Urinary bladder (tissue), 4 donors: ENCODE measurements at places on chromosomes 7 and 10. TPM values are rescaled to one million over a fixed set of nuclear protein-coding genes. Genes with fewer than 3 reads are reported as not detected.

DNA sequence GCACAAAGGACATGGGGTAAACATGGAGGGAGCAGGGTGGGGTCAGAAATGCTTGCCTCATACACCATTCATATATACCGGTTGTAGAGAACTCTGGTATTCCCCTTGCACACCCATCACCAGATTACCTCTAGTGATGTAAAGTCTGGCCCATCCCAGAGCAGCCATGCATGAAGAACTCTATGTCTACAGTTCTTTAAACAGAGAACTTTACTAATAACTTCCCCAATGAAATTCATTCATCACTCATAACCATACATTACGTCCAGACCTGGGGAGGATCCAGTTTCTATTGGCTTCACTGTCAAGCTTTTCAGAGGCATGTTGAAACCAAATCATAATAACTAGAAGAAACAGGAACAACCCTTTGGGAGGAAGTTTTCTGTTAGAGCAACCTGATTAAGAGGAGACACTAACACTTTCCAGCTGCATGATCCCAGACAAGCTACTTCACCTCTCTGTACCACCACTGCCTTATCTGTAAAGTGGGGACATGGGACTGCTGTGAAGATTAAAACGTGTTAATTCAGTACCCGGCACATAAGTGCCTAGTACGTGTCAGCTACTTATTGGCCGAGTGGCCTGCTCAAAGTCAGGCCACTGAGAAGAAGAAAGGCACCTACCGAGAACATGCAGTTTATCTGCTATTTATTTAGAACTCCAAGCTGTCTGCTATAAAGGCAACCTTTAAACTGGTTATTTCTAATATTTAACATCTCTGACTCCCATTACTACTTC, 59.7 kb downstream of the IGF2BP3 start:
- no peak for DNase-seq

DNA sequence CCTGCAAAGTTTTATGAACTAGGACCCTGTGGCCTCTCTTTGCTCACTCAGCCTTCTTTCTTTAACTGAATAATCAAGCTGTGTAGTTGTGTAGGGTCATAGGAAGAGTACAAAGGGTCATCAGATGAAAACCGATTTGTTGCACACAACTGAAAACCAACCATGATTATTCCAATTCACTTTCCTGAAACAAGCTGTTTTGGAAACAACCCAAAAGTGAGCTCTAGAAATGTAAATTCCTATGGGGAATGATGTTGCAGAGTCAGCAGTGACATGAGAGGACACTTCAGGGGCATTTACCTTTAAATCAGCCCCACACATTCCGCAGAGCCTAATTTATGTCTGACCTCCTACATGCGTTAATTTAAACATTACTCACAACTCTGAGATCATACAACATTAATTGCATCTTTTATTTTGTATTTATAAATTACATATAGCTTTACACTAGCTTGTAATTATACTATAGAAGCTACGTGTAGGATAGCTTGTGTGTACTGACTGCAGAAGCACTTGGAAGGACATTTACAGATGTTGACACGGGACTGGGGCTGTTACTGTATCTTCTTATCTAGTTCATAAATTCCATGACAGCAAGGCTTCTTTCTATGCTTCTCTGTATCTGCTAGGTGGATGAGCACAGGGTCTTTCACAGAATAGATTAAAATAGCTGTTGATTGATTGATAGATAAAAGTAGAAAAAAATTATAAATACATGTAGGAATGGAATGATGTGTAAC, 139.9 kb upstream of the AKR1E2 start:
- DNase-seq = no peak

GRCh38 chr10:62613424-62613823, 191.1 kb upstream of the ADO start:
- no peak for DNase-seq

DNA sequence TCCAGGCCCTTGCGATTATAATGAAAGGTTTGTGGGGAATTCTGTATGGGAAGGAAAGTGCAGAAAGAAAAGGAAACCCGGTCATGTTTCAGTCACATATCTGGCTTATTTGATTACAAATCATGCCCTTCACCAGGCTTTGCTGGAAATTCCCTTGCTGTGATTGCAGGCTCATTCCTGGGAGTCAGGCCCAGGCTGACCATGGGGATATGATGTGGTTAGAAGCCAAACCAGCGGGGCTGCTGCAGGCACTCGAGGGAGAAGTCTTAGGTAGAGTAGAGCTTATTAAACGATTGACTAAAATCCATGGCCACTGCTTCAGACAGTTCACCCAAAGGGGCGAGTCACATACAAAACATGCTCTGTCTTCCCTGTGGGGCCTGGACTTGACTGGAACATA, 16.2 kb downstream of the PKD1L1 start:
- no peak for DNase-seq

DNA sequence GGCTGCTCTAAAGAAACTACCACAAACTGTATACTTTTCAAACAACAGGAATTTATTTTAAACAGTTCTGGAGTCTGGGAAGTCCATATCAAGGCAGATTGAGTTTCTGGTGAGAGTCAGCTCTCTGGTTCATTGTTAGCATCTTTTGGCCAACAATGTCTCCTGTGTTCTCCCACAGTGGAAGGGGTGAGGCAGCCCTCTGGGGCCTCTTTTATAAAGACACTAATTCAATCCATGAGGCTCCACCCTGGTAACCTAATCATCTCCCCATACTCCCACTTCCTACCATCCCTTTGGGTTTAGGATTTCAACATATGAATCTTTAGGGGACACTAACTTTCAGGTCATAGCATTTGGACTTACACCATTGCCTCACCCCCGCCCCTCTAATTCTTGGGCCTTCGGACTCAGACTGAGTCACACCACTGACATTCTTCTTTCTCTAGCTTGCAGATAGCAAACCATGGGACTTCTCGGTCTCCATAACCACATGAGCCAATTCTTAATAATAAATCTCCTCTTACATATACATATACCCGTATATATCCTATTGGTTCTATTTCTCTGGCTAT, 64.3 kb upstream of the ANTXRL start:
- no peak for DNase-seq

CNTNAP2 gene
- total RNA-seq = 23.3 TPM

PRSS37 gene
- total RNA-seq = not detected

UCN3 gene
- not detected for total RNA-seq

DNA sequence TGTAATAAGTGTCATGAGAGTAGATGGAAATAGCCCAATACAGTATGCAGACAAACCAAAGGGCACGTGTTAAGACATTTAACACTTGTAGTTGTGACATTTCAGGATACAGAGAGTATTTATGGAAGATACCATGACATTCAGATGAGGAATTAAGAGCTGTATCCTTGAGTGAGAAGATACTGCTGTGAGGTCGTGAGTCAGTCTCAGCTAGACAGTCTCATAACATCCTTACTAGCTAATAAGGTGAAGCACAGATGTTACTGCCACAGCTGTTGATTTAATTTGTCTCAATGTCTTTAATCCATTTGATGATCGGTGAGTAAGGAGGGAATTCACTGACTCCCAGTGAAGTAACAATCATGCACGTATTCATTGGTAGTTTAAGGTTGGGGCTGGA, 288.0 kb upstream of the AKR1E2 start:
- DNase-seq = no peak

GRCh38 chr7:94405506-94405905, 10.8 kb downstream of the COL1A2 start:
- DNase-seq = no peak

SH2D4B gene
- 0.16 TPM for total RNA-seq

DNA sequence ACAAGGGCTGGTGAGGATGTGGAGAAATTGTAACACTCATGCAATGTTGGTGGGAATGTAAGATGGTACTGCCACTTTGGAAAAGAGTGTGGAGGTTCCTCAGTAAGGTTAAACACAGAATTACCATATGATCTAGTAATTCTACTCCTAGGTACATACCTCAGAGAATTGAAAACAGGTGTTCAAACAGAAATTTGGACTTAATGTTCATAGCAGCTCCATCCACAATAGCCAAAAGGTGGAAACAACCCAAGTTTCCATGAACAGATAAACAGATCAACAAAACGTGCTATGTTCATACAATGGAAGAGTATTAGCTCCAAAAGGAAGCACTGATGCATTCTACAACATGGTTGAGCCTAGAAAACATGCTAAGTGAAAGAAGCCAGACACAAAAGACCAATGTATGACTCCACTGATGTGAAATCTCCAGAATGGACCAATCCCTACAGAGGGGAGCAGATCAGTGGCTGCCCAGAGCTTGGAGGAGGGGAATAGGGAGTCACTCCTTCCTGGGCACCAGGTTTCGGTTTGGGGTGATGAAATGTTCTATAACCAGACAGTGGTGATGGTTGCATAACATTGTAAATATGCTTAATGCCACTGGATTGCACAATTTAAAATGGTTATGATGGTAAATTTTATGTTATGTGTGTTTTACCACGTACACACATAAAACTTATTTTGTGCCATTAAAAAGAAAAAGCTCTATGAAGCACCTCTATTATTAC, 5.7 kb upstream of the WDR86 start:
- no peak for DNase-seq

DNA sequence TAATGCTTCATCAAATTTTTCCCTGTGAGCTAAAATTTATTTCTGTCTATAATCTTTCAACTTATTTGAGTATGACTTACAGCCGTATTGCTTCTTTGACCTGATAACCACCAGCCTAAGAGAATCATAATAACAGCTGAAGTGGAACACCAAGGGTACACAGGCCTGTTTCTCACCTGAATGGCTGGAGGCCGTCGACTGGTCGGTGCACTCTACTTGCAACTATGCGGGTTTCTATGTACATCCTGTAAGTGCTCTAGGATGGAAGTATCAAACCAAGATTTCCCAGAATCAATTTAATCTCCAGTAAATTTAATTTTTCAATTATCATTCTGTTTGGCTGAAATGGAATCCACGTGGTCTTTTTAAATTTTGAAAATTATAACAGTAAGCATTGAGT, 504.8 kb upstream of the PHF14 start:
- DNase-seq = no peak

DNA sequence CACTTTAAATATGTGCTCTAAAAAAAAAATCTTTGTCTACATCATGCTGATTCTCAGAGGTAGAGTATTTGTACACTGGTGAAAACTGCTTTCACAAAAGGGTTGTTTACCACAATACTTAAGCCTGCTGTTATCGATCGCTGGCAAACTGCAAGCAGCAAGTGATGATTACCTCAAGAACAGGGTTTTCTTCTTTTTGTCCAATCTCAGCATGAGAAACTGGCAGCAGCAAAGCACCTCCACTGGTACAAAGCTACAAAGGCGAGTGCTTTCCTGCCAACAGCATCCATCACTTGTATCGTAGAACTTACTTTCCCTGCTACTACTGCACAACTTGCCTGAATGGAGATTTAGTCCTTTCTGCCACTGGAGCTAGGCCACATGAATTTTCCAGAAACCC, 276.5 kb downstream of the DGKB start:
- no peak for DNase-seq

- DNase-seq = no peak
Observed at GRCh38 chr7:30761214-30762156, 9.6 kb downstream of the INMT start.

DNA sequence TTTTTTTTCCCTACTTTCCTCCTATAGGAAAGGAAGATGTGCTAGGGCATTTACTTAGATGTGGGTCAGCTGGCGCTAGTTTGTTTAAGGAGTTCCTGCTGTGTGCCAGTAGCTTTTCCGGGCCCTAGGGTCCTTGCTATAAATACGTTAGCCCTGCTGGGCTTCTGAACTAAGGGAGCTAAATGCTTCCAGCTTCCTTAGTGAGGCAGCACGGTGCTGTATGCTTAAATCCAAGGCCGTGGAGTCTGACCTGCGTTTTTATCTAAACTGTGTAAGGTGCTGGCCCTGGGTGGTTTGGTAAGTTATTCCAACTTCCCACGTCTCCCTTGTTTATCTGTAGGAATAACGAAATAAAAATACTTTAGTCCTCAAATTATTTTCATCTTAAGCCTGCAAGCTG, 594 bp downstream of the TDRD1 start:
- DNase-seq = no peak

FXYD4 gene
- total RNA-seq = 0.95 TPM

- no peak for DNase-seq
Observed at GRCh38 chr7:42661312-42661711, 250.6 kb downstream of the C7orf25 start.

GRCh38 chr10:109430043-109430760, 493.1 kb downstream of the XPNPEP1 start:
- no peak for DNase-seq

- DNase-seq = peak; percentile 35
Observed at GRCh38 chr10:99656199-99657064, 2.9 kb upstream of the ENTPD7 start.

SPDYE2B gene
- total RNA-seq = not detected

AMPH gene
- total RNA-seq = 15.3 TPM
